Activated gamma-delta T cell treated with Interleukin-2 at 50 U/mL for 16 hours (primary cell): ENCODE measurements at places on chromosomes 13 and 19.

DNA sequence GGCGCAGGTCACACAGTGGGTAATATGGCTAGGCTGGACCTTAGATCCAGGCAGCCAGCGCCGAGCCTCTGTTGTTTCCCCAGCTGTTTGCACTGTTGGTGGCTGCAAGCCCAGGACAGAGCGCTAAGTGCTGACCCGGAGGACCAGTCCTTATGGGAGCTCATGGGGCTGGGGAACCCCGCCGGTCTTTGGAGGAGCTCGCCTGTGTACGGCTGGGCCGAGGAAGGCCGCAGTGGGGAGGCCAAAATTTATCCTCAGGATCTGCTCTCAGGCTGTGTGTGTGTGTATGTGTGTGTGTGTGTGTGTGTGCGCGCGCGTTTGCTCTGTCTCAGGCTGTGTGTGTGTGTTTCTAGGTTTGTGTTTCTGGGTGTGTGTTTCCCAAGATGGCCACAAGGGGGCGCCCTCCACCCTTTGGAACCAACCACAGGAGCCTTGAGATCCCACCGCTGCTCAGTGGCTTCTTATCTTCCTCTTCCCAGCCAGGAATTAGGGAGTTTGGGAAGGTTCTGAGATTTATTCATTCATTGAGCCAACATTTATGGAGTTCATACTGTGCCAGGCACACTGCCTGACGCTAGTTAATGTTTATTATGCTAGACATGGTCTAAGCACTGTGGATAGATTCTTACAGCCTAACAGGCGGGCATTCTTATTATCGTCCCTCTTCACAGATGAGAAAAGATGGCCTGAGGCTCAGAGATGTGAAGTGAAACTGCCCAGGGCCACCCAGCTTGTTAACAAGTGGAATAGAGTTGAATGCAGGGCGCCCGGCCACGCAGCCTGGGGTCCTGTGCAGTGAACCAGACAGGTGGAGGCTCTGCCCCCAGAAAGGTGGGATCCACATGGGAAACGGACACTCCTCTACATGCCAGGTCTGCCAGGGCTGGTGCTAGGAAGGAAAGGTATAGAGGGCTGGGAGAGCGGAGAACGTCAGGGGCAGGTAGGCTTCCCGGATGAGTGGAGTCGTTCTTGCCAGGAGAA lies 13.0 kb downstream of the PGLYRP1 start:
- peak; percentile 67 for DNase-seq

GRCh38 chr19:51637362-51637978 lies 7.3 kb upstream of the SIGLEC5 start:
- no peak for DNase-seq

- no peak for DNase-seq
These were observed 5.2 kb upstream of the MYDGF start for GRCh38 chr19:4675346-4675745.

GRCh38 chr13:32075170-32075851 lies 43.7 kb downstream of the FRY start:
- DNase-seq, result no peak

- no peak for DNase-seq
These were observed 5.8 kb downstream of the SLC39A3 start for GRCh38 chr19:2733930-2734588.

GRCh38 chr19:15264061-15264932 lies 32.0 kb upstream of the EPHX3 start:
- peak; percentile 69 for DNase-seq

DNA sequence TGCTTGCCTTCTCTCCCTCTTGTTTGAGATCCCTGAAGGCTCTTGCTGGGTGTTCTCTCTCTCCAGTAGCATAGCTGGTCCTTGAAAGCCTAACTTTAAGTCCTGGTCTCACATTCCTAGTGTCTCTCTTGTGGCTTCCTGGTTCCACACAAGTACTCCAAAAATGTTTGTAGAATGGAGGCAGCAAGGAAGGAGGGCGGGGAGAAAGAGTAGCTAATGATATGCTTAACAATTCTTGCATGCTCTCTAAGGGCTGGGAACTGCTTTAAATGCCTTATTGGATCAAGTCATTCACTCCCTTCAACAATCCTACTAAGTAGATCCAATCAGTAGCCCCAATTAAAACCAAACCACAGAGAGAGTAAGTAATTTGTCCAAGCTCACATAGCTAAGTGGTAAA lies 357.3 kb downstream of the KLF5 start:
- no peak for DNase-seq

DNA sequence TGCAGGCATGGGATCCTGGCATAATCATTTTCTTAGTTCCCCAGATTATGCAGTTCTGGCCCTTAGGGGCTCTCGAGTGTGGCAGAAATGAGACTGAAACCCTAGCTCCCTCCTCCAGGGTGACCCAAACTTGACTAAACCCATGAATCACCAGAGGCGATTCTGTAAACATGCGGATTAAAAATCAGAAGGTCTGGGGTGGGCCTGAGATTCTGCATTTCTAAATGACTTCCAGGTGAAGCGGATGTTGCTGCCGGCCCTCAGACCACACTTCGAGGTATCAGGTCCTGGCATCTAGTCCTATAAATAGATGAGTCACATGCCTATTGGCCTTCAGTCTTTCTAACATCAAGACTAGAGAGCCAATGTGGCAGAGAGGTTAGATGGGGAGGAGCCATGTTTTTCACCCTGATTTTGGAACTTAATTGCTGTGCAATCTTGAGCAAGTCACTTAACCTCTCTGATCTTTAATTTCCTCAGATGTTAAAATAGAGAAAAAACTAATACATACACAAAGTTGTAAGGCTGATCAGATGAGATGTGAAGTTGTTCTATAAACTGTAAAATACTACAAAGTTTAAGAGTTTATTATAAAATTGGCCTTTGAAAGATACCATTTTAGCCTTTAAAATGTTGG lies 431.2 kb downstream of the FOXO1 start:
- no peak for DNase-seq

DNA sequence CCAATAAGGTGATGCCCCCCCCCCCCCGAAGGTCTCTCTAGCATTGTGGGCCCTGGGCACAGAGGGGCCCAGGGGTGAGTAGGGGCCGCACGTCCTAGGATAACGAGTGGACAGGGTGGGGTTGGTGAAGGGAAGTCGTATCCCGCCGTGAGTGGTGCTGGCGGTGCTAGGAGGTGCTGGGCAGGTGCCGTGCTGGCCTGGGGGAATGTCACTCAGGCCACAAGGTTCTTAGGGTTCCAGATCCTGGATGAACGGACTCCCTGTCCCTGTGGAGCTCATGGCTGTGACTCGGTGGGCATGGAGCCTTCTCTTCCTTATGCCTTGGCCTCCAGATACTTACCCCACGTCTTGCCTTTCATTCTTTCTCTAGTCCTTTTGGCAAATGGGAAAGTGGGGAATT lies 157.4 kb upstream of the SOX1 start:
- DNase-seq, result no peak

GRCh38 chr19:8085598-8086408 lies 33.2 kb downstream of the CCL25 start:
- no peak for DNase-seq

DNA sequence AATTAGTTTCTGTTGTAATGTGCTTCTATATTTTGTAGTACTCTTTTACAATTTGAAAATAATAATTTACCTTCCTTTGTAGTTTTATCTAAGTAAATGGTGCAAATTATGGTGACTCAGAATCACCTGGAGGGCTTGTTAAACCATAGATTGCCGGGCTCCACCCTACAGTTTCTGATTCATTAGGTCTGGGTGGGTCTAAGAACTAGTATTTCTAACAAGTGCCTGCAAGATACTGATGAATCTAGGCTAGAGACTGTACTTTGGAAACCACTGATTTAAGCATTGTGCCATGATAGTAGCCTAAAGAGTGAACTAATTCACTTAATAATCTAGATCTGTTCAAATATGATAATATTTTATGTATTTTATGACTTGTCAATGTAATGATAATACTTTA lies 437.4 kb upstream of the SPRY2 start:
- DNase-seq, result no peak

GRCh38 chr13:100428986-100429385 lies 159.6 kb downstream of the GGACT start:
- no peak for DNase-seq

DNA sequence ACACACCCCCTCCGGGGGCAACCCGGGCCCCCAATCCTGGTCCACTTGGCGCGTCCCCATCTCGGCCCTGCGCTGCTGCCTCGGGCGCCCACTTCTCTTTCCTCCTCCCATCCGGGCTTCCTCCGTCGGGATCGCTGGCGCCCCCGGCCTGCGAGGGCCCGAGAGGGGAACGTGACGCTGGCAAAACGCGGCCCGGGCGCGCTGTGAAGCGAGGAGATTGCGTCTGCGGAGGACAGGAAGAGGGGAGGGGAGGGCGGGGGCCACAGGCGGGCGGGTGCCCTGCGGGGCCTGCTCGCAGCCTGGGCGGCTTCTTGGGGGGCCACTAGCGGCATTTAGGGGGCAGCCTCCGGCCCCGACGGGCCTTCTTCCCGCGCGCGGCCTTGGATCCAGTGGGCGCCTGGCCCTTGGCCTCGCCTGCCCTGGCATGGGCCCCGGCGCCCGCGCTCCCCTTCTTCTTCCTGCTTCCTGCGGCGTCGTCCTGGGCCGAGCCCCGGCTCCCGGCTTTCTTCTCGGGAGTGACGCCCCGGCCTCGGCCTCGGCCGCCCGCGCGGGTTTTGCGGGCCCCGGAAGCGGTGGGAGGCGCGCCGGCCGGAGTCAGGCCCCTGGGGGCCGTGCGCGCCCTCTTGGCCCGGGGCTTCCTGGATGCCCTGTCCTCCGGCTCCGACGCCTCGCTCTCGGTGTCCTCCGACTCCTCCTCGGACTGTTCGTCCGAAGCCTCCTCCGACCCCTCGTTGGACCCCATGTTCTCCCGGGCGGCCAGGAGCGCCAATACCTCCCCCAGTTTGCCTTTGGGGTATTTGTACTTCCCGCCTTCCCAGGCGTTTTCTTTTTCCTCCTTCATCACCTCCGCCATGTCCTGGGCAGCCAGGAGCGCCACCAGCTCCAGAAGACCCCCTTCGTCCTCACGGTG lies 2.2 kb downstream of the PNMA8B start:
- peak; percentile 20 for DNase-seq

DNA sequence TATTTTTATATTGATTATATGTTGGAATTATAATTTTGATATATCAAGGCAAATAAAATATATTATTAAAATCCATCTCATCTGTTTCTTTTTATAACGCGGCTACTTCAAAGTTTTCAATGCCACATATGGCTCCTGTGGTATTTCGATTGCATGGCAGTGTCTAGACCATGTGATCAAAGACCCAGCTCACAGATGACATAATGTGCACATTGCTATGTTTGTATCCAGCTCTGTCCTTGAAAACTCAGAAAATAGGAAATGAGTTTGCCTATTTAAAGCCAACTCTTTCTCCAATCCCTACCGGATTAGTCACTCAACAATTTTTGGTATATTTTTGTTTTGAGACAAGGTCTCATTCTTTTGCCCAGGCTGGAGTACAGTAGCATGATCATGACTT lies 26.2 kb downstream of the TMTC4 start:
- DNase-seq, result no peak

GRCh38 chr13:45021250-45021649 lies 31.9 kb downstream of the GPALPP1 start:
- no peak for DNase-seq

DNA sequence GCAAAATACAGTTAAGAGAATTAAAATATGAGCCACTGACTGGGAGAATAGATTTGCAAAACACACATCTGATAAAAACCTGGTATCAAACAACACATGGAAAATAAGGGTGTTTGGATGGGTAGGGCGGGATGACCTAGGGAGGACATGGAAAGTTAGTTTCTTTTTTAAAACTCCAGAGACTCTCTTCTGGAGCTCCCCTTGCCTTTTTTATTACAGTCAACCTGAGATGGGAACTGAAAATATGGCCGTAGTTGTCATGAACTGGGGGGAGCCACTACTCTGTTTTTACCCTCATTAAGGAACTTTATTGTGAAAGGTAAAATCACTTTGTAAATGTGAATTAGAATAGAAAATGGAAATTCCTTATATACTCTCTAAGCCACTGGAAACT lies 113.0 kb downstream of the ATP11A start:
- no peak for DNase-seq

DNA sequence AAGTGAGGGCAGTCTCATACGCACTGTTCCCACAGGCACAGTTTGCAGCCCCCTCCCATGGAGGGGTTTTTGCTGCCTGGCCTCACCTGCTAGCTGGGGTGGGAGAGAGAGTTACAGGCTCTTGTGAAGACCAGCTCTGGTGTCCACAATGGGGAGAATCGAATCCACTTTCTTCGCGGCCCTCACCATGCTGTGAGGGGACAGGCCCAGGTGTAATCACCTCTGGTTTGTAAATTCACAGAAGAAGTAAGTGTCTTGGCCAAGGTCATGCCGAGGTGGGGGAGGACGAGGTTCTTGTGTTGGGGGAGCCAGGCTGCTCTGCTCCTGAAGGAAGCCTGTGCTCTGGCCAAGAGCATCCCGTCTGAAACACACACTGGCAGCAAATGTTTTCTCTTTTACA lies 39.5 kb downstream of the TEX29 start:
- no peak for DNase-seq

DNA sequence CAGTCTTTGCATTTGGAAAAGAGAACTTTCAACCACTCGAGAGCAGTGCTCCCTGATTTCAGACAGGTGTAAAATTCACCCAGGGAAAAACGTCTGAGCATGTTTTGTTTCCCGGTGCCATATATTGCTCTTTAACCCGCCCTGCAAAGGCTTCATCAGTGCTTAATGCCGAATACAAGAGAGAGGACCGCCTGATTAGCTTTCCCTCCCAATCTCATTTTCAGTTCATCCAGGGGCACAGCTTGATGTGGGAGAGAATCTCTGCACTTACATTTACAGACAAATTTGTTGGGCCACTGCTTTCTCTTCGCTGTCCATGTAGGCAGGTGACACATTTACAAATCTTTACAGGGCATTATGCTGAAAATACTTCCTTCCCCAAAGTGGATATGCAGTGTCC lies 499.1 kb downstream of the LIG4 start:
- DNase-seq, result no peak

- DNase-seq, result no peak
These were observed 7.9 kb upstream of the MAB21L1 start for GRCh38 chr13:35484384-35484783.

DNA sequence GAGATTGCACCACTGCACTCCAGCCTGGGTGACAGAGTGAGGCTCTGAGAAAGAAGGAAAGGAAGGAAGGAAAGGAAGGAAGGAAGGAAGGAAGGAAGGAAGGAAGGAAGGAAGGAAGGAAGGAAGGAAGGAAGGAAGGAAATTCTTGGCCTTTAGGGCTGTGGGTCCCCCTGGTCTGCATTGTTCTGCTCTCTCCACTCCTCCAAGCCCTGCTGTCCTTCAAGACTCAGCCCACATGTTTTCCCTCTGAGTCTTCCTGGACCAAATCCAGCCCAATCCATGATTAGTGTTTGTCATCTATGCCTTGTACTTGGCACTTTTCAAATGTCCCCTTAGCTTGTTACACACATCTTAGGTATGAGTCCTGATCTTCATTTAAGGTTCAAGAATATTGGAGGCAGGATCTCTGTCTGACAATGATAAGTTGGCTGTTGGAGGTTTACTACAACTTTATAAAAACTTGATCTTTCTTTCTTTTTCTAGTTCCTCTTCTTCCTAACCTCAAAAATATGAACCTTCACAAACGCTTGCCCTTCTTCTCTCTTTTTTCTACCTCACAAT lies 48.8 kb upstream of the INTS6 start:
- no peak for DNase-seq

- no peak for DNase-seq
These were observed 15.9 kb upstream of the DNAJC3 start for GRCh38 chr13:95660981-95661581.
